ENCODE measurements at places on chromosomes 7 and 10.

GRCh38 chr10:118979661-118980060 lies 49.9 kb upstream of the NANOS1 start:
- no peak for DNase-seq

DNA sequence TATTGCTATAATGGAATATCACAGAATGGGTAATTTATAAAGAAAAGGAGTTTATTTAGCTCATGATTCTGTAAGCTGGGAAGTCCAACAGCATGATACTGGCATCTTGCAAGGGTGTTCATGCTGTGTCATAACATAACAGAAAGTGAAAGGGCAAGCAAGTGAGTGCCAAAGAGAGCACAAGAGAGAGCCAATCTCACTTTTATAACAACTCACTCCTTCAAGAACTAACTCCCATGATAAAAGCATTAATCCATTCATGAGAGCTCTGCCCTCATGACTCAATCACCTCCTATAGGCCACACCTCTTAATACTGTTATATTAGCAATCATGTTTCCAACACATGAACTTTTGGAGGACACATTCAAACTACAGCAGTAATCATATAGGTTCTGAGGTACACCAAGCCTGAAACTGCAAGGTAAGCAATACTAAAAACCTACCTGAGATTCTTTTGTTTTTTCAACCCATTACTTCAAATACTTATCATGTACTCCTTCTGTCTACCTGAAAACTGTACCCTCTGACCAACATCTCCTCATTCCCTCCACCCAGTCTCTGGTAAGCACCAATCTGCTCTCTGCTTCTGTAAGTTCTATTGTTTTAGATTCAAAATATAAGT lies 219.7 kb downstream of the MTERF1 start:
- no peak for DNase-seq

DNA sequence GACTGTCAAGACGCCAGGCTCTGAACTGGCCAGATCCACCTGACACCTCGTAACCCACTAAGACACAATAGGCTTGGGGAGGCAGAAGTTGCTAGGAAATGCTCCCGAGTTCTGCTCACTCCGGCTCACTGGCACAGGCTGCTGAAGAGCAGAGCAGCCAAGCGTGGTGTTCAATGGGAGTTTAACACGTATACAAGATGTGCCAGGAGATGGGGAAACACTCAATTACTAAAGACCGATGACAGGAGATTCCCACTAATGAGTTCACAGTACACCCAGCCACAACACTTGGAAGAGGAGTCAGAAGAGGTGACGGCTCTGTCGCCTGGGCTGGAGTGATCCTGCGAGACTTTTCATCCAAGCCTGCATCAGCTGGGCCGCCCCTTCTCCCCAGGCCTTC lies 303.4 kb downstream of the GFRA1 start:
- no peak for DNase-seq

GRCh38 chr7:12210179-12211053 lies 678 bp upstream of the TMEM106B start:
- peak; percentile 5 for DNase-seq

DNA sequence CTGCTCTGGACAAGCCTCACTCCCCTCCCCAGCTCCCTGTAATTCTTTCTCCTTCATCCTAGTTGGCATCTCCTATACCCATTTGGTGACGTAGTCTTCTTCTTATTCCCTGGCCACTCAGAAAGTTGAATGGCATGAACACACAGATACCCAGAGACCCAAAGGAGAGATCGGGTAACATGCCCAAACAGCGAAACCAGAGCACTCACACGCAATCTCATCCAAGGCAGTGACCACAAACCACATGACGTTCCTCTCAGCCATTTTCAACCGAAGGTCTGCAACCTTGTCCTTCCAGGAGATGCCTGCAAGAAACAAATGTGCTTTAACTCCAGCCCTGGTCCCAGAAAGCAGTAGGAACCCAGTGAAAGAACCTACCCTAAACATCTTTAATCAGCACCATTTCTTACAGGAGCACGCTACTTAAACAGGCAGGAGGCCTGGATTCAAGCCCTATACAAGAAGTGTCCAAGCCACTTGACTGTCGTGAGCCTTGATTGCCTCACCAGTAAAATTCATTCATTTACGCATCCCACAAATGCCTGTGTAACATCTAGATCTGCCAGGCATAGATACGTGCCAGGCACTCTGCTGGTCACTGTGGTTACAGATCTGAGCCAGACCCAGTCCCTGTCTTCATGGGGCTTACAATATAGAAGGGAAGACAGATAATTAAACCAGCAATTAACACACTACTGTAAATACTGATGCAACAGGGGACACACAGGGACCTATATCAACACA lies 37.1 kb downstream of the XPNPEP1 start:
- no peak for DNase-seq

DNA sequence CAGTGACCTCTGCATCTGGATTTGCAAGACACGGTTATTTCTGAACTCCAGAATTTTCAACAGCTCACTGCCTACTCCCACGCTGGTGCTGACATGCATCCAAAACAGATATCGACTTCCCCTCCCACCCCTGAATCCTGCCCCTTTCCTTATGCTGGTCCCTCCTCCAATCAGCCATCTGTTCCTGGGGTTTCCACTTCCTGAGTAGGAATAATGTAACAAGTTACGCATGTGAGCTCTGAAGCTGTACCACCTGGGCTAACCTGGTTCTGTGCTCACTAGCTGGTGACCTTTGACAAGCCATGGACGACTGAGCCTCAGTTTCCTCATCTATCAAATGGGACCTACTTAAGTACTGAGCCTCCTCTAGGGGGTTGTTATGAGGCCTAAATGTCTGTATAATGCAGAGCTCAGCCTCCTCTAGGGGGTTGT lies 1.7 kb upstream of the NCAPG2 start:
- no peak for DNase-seq

GRCh38 chr10:78972160-78972946 lies 96.4 kb upstream of the ZMIZ1 start:
- peak; percentile 31 for DNase-seq

DNA sequence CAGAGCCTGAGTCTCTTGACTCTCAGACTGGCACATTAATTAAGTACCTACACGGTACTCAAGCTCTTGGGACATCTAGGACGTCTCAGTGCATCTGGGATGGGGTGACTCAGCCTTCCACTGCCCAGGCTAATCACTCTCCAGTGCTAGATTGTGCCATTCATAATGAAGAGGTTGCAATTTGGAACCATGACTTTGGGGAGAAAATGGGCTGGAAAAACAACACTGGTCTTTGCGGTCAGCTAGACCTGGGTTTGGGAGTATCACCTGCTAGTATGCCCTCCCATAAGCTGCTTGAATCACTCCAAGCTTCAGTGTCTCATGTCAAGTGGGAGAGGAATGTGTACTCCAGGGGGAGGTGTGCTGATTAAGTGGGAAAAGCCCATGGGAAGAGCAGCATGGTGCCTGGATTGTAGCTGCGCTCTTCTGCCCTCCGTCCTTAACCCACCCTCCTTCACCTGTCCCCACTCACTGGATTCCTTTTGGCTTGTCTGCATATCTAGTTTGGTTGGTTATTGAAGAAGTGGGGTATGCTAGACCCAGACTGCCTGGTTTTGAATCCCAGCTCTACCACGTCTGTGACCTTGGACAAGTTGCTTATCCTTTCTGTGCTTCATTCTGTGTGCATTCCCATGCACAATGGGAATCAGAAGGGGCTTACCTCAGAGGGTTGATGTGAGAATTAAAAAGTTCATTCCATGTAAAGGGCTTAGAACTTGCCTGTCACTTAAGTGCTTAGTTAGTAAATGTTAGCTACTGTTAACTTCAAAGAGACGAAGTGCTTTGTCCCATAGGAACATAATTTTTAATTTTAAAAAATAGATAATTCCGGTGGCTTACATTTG lies 3.8 kb downstream of the NFE2L3 start:
- no peak for DNase-seq

DNA sequence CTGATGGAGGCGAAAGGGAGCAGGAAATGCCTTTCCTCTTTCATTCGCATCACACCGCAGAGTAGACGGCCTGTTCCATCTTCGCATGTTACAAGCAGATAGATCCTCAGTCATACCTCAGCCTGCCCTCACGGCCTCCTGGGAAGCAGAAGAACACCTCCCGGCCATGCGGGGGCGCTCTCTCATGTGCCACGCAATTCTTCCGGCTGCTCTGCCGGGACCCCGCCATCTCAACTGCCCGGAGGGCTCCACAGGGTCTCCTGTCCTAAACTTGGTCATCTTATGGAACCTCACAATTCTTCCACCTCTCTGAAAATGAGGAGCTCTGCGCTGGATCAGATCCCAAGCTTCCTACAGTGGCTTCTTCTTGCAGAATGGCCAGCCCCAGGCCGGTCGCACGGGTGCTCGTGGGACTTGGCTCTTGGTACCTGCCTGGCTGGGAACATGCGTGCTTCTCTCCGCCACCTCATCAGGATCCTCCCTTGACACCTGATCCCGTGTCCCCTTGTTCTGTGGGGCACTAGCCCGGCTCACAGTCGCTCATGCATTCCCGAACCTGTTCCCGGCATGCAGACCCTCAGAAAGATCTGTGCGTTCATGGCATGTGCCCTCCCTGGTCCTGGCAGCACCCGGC lies 262.8 kb upstream of the SHH start:
- DNase-seq = no peak

GRCh38 chr7:8389593-8390261 lies 43.7 kb upstream of the NXPH1 start:
- peak; percentile 18 for DNase-seq

GRCh38 chr7:100367251-100367620 lies 6.1 kb upstream of the PILRA start:
- DNase-seq = no peak

- no peak for DNase-seq
Measured at GRCh38 chr10:27241010-27241651, 534 bp upstream of the ACBD5 start.

GRCh38 chr7:265998-266850 lies 23.7 kb upstream of the FOXL3 start:
- no peak for DNase-seq

DNA sequence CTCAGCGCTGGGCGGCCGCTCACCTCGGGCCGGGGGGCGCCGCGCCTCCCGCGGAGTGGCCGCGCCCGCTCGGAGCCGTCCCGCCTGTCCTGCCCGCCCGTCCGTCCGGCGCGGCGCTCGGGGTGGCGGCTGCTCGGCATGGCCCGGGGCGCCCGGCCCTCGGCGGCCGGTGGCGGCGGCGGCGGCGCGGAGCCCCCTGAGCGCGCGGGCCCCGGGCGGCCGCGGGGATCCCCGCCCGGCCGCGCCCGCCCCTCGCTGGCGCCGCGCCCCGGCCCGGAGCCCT lies 338 bp downstream of the SDK1 start:
- no peak for DNase-seq

- no peak for DNase-seq
Measured at GRCh38 chr7:156397249-156397648, 243.3 kb upstream of the RNF32 start.

DNA sequence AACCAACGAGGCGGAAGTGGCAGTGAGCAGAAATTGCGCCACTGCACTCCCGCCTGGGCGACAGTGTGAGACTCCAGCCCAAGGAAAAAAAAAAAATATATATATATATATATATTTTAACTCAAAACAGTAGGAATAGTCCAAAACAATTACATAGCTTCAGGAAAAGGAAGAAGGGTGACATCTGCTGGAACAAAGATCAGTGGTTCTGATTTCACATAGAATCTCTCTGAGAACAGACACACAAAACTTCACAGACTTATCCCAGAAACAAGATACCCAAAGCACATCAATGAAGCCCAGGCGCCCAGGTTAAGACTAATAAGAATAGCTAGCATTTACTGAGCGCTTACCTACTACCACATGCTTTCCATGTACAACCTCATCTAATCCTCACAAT lies 45.0 kb downstream of the DNMBP start:
- DNase-seq = no peak

GRCh38 chr7:5302577-5302976 lies 19.8 kb downstream of the SLC29A4 start:
- no peak for DNase-seq

GRCh38 chr10:62341419-62341818 lies 32.8 kb upstream of the ZNF365 start:
- no peak for DNase-seq

- DNase-seq = no peak
Measured at GRCh38 chr7:24911213-24911603, 68.8 kb downstream of the OSBPL3 start.

GRCh38 chr10:4647109-4647785 lies 178.8 kb upstream of the AKR1E2 start:
- no peak for DNase-seq

DNA sequence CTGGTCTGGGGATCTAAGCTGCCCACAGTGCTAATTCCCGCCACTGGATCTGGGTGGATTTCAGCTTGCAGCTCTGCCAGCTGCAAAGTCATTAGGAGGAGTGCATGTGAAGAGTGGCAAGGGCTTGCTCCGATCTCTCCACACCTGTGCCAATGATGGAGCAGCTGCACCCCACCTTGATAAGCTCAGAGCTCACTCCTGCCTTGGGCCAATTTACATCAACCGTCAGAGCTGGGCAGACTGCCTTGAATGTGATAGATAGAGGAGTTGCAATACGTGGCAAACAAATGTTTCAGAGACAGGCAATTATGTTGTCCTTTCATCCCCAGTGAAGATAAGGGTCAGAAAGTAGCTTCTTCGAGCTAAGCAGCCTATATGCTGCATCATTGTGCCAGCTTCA lies 379.9 kb downstream of the SH2D4B start:
- DNase-seq = no peak

DNA sequence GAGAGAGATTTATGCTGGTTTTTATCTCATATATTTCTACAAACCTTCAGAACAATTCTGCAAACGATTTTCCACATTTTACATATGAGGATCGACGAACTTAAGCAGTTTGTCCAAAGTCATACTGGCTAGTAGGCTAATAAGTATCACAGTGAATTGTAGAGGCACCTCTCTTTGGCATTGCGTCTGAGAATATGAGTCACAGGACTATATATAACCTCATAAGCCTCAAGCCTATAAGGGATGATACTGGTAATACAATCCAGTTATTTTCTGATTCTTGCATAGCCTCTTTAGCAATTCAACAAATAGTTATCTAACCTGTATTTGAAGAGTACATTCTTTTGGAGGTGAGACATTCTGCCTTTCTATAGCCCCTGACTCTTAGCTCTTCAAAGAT lies 129.8 kb downstream of the GPR158 start:
- no peak for DNase-seq

- DNase-seq = no peak
Measured at GRCh38 chr10:126208726-126209302, 179.5 kb downstream of the ADAM12 start.

- DNase-seq = peak; percentile 38
Measured at GRCh38 chr7:95684037-95684436, 87.7 kb upstream of the PDK4 start.

- DNase-seq = no peak
Measured at GRCh38 chr7:37476428-37476827, 27.8 kb upstream of the ELMO1 start.

GRCh38 chr10:14450041-14450491 lies 119.3 kb upstream of the FRMD4A start:
- no peak for DNase-seq

DNA sequence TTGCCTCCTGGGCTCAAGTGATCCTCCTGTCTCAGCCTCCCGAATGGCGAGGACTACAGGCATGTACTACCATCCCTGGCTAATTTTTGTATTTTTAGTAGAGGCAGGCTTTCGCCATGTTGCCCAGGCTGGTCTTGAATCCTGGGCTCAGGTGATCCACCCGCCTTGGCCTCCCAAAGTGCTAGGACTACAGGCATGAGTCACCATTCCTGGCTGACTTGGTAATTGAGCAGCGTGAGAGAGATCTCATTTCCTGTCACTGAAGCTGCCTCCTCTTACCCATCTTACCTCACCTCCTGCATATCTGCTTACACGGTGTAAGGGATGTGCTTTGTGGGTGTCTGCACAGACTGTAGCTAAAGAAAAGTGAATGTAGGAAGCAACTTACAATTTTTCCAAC lies 9.7 kb downstream of the IFIT3 start:
- no peak for DNase-seq

- no peak for DNase-seq
Measured at GRCh38 chr7:76337147-76337546, 21.6 kb downstream of the YWHAG start.

Measured in right renal pelvis (tissue), 4 donors.